ENCODE measurements at places on chromosomes 1 and 21.

DNA sequence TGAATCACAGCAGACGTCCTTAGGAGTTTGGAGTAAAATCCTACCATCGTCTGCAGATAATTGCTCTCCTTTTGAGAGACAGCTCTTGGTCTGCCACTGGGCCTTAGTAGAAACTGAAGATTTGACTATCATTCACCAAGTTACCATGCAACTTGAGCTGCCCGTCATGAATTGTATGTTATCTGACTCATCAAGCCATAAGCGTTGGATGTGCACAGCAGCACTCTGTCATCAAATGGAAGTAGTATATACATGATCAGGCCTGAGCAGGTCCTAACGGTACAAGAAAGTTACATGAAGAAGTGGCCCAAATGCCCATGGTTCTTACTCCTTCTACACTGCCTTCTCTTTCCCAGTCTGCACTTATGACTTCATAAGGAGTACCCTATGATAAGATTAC, 317.8 kb downstream of the GPATCH2 start:
- DNase-seq: no peak

DNA sequence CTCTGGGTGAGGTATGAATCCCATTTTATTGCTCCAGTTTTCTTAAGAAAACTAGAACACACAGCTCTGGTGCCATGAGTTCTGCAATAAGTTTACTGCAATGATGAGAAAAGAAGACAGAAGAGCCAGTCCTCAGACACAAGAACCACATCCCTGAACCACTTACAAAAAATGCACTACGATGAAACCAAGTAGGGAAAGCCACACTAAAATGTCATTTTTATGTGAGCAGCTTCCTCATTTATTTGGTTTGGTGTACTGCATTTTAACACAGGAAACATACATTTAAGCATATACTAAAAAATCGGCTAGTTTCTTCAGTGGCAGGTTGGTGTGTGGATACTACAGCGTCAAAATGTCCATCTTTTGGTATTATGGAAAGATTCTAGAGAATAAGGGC, 95.9 kb downstream of the PTPN14 start:
- no peak for DNase-seq

DNA sequence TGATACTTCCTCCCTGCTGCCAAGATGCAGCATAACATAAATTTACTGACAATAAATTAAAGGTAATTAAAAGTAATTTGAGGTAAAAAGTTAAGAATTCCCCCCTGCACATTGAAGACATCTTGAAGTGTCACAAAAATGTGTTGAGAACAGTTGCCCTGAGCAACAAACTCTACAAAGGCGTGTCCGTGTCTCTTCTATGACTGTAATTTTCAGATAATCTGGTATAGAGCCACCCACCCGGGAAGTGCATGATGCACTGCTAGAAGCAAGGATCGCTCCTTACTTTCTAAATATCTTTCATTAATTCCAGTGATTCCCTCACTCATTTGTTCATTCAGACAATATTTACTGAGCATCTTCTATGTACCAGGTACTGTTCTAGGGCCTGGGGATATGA, 11.0 kb upstream of the CASQ1 start:
- no peak for DNase-seq

GRCh38 chr1:156308078-156308477, 9.0 kb upstream of the VHLL start:
- DNase-seq: no peak

GRCh38 chr1:94926126-94926914, 590 bp downstream of the CNN3 start:
- no peak for DNase-seq

DNA sequence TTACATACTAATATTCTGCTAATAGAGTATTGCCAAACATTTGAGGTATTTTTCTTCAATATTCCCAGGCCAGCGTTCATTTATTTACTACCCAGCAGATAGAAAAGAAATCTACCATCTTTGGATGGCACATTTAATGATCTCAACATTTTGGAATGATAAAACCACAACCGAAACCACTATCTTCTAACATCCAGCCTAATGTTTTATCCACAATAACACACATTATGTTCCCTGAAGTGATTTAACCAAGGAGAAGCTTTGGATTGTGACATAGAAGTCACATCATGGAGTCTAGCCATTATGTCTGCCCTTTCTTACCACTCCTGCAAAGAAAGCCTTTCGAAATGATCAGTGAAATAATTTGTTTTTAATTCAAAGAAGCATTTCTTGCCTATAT, 497.1 kb upstream of the PLXNA2 start:
- DNase-seq: no peak

- no peak for DNase-seq
Measured at GRCh38 chr21:43340491-43341377, 86.2 kb downstream of the SIK1 start.

GRCh38 chr1:206447792-206448191, 22.5 kb upstream of the IKBKE start:
- DNase-seq: no peak

DNA sequence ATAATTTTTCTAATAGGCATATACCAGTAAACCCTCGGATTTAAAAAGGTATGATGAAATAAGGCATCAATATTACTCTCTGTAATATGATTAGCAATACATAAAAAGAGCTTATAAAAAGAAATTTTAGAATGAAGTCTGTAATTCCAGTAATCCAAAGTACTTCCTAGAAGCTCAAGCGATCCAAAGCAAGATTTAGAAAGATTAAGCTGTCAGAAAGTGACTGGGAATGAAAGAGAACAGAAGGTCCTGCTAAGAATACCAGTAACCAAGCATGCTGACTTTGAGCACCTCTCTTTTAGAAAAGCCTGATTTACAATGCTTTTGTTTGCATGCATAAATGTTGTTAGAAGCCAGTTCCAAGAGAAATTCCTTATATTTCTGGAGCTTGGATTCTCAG, 125.1 kb downstream of the GIPC2 start:
- DNase-seq: no peak

DNA sequence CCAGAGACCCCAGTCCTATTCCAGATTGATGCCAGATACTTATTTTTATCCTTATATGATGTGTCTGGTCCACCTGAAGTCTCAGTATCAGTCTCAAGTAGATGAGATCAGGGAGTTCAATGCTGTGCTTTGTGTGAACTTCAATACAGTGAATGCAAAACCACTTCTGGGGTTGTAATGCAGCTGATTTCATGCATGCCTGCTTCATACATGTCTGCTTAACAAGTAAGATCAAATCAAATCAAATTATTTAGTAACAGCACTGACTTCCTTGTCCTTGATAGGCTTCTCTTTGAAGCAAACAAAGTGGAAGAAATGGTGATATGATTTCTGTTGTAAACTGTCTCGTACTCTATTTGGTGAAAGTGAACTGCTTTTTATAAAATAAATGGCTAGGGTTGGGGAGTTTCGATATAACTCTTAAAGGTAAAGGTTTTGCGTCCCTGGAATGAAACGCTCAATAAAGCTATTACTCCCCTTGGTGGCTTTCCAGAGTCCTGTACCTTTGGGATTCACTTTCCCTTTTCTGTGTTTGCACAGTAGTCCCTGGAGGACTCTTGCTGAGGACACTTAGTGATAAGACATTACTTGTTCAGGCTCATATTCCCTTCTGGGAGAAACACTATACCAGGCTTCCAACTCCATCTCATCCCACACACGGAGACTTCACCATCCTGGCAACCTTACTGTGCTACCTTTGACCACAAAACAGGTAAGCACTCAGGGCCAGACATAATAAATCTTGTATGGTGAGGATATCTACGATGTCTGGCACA, 59.3 kb downstream of the FH start:
- DNase-seq: no peak

GRCh38 chr1:247408100-247408499, 7.9 kb upstream of the NLRP3 start:
- DNase-seq: no peak

- DNase-seq: no peak
Measured at GRCh38 chr1:44044071-44044801, 13.0 kb upstream of the SLC6A9 start.
